ENCODE measurements at places on chromosomes 13 and 19.

GRCh38 chr19:10115392-10116084 lies 4.0 kb downstream of the P2RY11 start:
- peak; percentile 15 for DNase-seq

- peak; percentile 5 for DNase-seq
Measured at GRCh38 chr19:38946229-38947010, 15.7 kb downstream of the MRPS12 start.

GRCh38 chr13:28349907-28350654 lies 144.8 kb downstream of the FLT1 start:
- no peak for DNase-seq

DNA sequence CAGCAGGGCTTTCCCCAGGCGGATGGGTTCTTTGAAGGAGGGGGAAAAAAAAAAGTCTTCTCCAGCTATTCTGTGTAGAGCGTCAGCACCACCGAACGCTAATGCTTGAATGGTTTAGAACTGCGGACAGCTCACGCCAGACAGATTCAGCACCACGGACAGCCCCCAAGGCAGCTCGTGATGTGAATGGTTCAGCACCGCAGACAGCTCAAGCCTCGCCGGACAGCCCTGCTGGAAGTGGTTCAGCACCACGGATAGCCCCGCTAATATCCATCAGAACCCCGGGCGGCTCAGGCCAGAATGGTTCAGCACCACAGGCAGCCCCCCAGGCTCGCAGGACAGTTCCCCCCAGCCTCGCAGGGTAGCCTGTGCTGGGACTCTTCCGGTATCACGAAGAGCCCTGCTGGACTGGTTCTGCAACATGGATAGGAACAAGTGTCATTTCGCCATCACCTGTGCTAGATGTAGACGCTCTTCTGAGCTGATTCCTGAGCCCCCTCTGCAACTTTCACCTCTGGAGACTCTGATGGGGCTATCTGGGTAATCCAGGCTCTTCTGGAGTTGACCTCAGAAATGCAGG lies 4.9 kb upstream of the SMIM17 start:
- peak; percentile 76 for DNase-seq

GRCh38 chr19:49879243-49879963 lies 1.9 kb downstream of the TBC1D17 start:
- peak; percentile 22 for DNase-seq

- DNase-seq, result peak; percentile 61
Measured at GRCh38 chr13:40069173-40070044, 413.9 kb downstream of the COG6 start.

GRCh38 chr19:1169921-1170885 lies 3.9 kb downstream of the SBNO2 start:
- peak; percentile 87 for DNase-seq

GRCh38 chr13:29704648-29705047 lies 109.2 kb upstream of the SLC7A1 start:
- DNase-seq, result no peak

GRCh38 chr19:50518091-50519005 lies 4.6 kb upstream of the ASPDH start:
- no peak for DNase-seq

DNA sequence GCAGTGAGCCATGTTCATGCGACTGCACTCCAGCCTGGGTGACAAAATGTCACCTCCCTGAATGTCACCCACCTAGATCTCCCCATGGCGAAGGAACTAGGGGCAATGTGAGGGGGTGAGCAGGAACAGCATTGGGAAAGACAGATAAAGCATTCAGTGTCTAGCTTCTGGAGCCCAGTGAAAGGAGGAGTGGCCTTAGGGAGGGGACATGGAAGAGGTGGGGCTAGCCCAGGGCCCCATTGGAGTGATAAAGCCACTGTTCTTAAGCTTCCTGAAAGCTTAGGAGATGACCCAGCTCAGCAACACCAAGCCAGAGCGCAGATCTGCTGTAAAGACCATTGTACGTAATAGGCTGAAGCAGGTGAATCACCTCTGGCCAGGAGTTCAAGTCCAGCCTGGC lies 13.0 kb upstream of the KCNN1 start:
- DNase-seq, result no peak

- DNase-seq, result peak; percentile 33
Measured at GRCh38 chr13:109785141-109785891, 1.1 kb downstream of the IRS2 start.

DNA sequence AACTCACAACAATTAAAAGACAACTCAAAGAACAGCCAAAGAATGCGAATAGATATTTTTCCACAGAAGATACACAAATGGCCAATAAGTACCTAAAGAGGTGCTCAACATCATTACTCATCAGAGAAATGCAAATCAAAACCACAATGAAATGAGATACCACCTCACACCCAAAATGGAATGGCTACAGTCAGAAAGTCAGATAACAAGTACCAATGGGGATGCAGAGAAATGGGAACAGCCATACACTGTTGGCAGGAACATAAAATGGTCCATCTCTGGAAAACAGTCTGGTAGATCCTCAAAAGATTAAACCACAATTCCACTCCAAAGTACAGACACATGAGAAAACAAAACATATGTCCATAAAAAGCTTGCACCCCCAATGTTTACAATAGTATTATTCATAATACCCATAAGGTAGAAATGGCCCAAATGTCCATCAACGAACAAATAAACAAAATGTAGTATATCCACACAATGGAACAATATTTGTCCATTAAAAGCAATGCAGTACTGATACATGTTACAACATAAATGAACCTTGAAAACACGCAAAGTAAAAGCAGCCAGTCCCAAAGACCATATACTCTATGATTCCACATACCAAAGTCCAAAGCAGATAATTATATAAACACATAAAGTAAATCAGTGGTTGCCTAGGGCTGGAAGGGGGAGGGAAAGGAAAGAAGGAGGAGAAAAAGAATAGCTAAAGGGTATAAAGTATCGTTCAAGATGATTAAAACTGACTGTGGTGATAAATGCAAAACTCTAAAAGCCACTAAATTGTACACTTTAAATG lies 19.6 kb downstream of the USP12 start:
- peak; percentile 19 for DNase-seq

- no peak for DNase-seq
Measured at GRCh38 chr19:35232912-35233311, 4.4 kb upstream of the FAM187B start.

GRCh38 chr19:35533822-35534392 lies 651 bp downstream of the GAPDHS start:
- DNase-seq, result no peak

- DNase-seq, result peak; percentile 73
Measured at GRCh38 chr13:23960566-23961156, 63.4 kb upstream of the C1QTNF9B start.

- no peak for DNase-seq
Measured at GRCh38 chr13:94851576-94851975, 139.2 kb upstream of the SOX21 start.

- no peak for DNase-seq
Measured at GRCh38 chr13:78185700-78186099, 267.1 kb upstream of the EDNRB start.

DNA sequence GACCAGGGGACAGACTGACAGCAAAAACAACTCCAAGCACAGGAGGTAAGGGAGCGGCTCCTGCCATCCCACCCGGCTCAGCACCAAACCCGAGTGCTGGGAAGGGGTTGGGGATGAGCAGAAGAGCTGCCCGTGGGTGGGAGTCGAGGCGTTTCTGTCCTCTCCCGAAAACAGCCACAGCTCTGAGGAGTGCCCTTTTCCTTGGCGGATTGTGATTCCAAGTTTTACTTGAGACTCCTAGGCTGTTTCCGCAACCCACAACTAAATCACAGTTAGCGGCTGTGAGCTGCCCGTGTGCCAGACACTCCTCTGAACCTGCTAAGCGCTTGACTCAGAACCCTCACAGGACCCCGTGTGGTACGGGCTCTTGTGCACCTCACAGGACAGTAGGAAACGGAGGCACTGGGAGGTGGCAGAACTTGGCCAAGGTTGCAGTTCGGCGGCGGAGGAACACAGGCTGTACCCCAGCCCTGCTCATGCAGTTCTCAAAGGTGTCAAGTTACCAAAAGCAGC lies 21.4 kb downstream of the CFAP97D2 start:
- DNase-seq, result no peak

DNA sequence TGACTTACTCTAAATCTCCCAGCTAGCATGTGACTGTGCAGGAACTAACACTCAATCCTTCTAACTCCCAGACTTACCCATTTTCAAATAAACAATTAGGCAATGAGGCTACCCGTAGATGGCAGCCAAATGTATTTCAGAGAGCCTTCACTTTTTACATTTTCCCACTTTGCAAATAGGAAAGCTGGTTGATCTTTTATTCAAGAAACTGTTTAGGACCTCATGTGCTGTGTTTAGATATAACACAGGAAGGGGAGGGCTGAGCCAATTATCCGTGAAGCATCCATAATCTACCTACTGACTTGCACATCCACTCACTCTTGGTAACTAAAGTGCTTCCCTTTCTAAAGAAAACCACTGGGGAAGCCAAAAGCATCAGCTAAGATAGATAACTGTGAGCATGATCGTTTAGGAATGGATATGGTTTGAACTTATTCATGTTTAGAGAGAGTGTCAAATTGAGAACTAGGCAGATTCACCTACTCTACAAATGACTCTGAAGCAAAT lies 33.4 kb downstream of the MBNL2 start:
- no peak for DNase-seq

DNA sequence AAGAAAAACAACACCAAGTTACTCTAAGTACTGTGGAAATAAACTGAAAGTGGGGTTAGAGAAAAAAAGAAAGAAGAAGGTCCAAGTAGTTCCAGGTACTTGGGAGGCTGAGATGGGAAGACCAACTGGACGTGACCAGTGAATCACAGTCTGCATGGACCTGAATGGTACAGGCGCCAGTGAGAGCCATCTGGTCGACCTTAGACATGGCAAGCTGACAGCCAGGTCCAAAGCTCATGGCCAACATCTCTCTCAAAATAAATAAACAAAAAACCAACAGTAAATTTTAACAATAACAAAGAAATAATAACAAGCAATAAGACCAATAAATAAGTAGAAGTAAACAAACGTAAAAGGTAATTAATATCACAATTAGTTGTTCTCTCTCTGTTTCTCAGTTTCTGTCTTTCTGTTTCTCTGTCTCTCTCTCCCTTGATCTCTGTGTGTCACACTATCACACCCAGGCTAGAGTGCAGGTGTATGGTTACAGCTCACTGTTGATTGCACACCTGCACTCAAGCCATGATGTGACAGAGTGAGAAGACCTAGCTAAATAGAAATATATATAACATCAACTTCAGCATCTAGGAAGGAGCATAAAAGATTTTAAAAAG lies 31.6 kb upstream of the ZNF724 start:
- DNase-seq, result no peak

DNA sequence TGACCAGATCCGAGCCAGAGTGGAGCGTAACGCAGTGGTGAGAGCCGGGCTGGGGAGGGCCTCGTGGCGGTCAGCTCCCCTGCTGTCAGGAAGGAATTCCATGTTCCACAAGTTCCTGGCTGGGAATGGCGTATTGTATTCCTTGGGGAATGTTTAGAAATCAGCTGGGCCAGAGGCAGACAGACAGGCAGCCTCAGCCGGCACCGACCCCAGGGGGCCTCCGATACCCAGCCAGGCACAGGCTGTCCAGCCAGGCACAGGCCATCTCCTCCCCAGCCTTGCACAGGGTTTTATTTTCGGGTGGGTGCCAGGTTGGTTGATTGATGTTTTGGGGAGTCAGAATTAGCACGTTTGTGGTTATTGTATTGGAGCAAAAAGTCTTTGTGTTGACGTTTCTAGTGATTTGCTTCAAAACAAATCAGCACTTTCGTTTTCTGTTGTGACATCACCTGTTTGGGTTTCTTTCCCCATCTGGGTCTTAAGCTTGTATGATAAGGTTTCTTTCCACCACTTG lies 126.6 kb upstream of the MCF2L start:
- DNase-seq, result no peak

DNA sequence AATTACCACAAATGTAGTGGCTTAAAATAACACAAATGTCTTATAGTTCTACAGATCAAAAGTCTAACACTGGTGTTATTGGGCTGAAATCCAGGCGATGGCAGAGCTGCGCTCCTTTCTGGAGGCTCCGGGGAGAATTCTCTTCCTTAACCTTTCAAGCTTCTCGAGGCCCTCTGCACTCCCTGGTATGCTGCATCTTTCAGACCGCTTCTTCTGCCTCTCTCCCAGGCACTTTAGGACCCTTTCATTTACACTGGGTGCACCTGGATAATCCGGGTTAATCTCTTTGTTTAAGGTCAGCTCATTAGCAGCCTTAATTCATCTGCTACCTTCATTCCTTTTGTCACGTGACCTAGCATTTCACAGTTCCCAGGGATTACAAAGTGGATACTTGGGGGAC lies 211.3 kb upstream of the RFC3 start:
- no peak for DNase-seq

Data from PC-3 (cell line).